ENCODE measurements at places on chromosomes 12 and 14. TPM values are rescaled to one million over a fixed set of nuclear protein-coding genes. Genes with fewer than 3 reads are reported as not detected.

The CHMP4A gene
- 96.5 TPM for total RNA-seq

The SLC5A8 gene
- not detected for total RNA-seq

The KCNMB4 gene
- total RNA-seq: 0.15 TPM

The ZNF664 gene
- 53.7 TPM for total RNA-seq

The MYF6 gene
- total RNA-seq: not detected

All from T-helper 1 cell treated with Interleukin-12 subunit alpha and Interleukin-12 subunit beta and Interleukin-4 antibody, amounts not matched to agents 30 ng/mL and 1 ng/mL, for 36 hours (primary cell).